G401 (cell line): ENCODE measurements at places on chromosomes 6 and 20.

DNA sequence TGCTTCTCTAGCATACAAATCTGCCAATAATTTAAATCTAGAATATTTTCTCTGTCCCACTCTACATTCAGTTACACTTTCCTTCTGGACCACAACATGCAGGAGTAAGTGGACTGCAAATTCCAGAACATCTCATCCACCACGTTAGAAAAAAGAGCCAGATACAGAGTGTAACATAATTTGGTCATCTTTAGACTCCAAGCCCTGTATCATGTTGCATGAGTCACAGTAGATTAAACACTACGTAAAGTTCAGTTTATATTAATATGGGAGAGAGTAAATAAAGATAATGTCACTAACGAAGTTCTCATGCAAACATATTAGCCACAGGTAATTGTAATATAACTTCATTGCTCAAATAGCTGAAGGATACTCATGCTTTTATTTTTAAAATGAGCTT, 327.0 kb downstream of the C6orf118 start:
- no peak for DNase-seq

- DNase-seq = no peak
Observed at GRCh38 chr20:33680686-33681085, 5.5 kb downstream of the E2F1 start.

DNA sequence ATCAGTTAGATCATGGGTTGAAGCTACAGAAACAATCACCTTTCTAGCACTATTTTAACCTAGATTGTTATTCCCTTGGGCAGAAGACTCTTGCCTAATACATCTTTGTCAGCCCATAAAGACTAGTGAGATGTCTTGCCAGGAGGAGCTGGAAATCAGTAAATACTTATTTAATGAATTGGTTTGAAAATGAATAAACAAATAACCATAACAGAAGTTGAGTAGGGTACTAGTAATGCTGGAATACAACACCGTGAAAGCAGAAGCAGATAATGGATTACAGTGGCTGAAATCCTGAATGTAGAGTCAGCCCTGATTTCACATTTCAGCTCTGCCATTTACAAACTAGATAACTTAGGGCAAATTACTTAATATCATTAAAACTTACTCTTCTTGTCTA, 236.1 kb downstream of the PACRG start:
- DNase-seq = no peak

DNA sequence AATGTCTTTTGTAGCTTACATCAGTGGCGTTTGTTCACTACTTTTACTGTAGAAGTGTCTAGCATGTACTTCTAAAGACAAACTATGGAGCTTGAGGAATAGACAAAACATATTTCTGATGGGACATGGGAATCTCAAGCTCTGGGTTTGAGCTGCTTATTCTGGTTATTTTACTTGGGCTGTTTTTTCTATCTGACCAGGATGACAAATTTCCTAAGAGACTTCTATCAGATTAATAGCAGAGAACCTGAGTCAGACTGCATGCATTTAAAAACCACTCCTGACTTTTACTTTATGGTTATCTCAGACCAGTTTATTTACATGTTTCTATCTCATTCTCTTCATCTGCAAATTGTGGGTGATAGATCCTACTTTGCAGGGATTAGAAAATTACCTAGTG, 1282.3 kb upstream of the GJE1 start:
- no peak for DNase-seq

GRCh38 chr6:71446057-71446456, 157.4 kb downstream of the OGFRL1 start:
- DNase-seq = peak; percentile 28

DNA sequence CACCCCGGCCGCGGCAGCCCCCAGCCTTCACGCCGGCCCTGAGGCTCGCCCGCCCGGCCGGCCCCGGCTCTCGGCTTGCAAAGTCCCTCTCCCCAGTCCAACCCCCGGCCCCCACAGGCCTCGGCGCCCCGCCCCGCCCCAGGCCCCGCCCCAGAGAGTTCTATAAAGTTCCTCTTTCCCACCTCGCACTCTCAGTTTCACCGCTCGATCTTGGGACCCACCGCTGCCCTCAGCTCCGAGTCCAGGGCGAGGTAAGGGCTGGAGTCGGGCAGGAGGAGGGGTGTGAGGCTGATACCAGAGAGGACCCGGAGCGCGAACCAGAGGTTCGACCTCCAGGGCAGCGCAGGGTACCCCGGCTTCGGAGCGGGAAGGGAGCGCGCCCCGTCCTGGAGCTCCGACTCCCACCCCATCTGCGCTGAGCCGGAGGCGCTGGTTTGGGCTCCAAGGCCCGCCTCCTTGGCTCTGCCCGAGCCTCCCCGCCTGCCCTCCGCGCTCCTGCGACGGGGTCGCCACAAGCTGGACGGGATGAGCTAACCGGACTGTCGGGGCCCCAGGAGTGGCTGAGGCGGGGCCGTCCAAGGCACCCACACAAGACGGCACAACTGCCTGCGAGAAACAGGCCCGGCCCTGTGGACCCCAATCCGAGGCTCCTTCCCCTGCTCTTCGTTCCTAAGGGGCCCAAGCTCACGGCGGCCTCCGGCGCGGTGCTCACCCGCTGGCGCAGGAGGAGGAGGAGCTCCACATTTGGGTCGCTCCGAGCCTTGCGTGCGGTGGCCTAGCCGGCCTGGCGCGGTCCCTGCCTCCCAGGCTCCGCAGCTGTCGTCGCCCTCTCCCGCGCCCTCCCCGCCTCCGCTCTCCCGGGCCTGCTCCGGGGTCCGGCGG, at the start of gene IRF4:
Gene IRF4, plus strand, starts transcription at position 194 of the 882 bp plus-strand sequence. CDS start 1,401 bp downstream, outside the sequence.
- no peak for DNase-seq

DNA sequence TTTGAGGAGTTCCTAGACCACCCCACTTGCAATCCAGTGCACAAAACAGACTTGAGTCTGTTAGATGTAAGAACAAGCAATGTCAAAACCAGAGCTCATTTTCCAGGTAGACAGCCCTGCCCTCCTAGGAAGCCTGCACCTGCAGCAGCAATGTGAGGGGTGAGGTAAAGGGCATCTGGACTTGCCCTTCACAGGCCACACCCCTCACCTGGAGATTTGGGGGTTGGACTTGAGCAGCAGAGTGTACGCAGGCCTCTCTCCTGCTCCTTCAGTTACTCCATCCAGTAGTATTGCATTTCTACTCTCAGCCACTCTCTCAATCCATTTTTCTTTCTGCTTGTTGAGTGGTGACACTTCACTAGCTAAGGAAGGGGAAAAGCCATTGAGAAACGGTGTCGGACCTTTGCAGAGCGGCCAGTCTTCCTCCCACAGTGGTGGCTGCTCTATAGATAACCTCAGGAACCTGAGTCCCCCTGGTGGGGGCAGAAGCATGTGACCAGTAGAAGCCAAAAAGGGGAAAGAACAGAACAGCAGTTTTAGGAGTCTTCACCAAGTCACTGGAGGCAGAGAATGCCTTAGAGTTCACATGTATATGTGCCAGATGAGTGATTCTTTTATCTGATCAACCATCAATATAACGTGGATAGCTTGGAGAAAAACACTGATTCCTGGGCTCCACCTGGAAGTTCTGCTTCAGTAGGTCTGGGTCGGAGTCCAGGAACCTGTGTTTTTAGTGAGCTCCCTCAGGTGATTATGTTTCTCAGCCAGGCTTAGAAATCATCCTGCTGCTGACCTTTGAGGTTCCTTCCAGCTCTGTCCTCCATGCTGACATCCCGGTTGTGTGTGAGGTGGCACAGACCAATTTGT, 28.0 kb downstream of the ARFGEF2 start:
- DNase-seq = no peak

GRCh38 chr6:28373925-28374324, 24.2 kb downstream of the ZKSCAN3 start:
- DNase-seq = no peak

DNA sequence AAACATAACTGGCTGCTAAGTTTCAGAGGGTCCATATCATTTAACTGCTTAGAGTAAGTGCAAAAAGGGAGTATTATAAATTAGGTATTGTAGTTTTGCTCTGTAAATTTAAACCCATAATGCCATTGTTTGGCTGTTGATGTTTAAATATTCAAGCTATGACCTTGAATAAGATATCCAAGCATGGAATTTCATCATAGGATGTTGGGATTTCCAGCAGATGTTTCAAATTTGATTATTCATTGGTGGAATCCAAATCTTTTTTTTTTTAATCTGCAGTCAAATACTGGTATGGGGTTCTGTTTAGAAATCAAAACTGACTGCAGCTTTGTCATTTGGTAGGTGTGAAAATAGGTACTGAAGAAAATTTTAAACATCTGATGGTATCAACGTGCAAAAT, 161.0 kb downstream of the KHDC1L start:
- DNase-seq = no peak

- no peak for DNase-seq
Observed at GRCh38 chr20:41261260-41261659, 56.3 kb downstream of the ZHX3 start.
